ENCODE measurements at places on chromosomes 4 and X. TPM values are rescaled to one million over a fixed set of nuclear protein-coding genes. Genes with fewer than 3 reads are reported as not detected.

DNA sequence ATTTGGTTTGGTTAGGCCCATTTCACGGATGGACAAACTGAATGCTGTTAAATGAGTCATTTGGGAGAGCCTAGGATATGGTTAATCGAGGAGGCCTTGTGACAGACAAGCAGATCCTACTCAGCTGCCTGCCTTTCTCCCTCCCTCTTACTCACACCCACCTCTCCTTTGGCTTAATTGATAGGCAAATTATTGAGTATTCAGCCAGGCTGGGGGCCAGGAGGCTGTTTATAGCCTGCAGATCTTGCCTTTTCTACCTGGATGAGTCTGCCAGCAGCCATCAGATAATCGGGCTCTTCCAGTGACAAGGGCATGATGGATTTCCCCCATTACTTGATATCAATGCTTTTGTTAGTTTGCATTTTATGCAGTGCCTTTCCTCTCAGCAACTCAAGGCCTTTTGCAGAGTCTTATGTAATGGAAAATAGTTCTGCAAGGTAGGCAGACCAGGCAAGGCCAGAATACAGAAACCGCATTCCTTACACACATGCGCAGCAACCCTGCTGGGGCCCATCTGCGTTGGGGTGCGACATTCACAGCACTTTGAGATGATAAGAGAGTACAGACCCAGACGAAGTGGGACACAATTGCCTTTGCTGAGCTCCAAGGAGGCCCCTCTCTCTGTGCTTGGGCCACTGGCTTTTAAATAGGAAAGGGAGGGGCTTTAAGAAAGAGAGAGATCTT, 96.2 kb upstream of the ATP6AP2 start:
- no peak for DNase-seq
- no peak overlapping the region for H3K4me3 ChIP-seq
- H3K27me3 ChIP-seq, result peaks cover 4% of the 10 kb centered on the region
- H3K36me3 ChIP-seq, result no peaks in the 10 kb centered on the region
- no peak overlapping the region for H3K27ac ChIP-seq
- no peaks in the 10 kb centered on the region for H3K4me1 ChIP-seq

GRCh38 chrX:96889726-96890125, 6.0 kb downstream of the RPA4 start:
- no peak for DNase-seq
- no peaks in the 10 kb centered on the region for H3K36me3 ChIP-seq
- H3K4me1 ChIP-seq, result peaks cover 6% of the 10 kb centered on the region
- H3K27ac ChIP-seq, result no peak overlapping the region
- no peaks in the 10 kb centered on the region for H3K27me3 ChIP-seq
- H3K4me3 ChIP-seq, result no peak overlapping the region

The STBD1 gene
- 5.2 TPM for total RNA-seq

DNA sequence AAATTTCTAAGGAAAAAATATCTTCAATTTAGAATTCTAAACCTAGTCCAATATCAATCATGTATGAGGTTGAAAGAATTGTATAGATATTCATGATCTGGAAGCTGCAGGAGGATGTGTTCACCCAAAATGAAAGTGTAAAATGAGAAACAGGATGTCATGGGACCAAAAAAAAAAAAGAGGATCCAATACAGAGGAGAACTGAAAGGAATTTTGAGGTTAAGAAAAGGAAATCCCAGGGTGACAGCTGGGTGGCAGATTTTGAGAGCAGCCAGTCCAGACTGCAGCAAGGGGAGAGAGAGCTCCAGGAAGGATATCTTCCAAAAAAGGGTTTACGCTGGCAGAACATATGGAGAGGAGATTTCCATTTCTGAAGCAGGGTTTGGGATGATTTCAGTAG, 38.9 kb downstream of the TLR10 start:
- no peak overlapping the region for H3K27ac ChIP-seq
- H3K4me3 ChIP-seq, result peak overlapping the region; percentile 40
- H3K4me1 ChIP-seq, result peaks cover 7% of the 10 kb centered on the region
- peaks cover 9% of the 10 kb centered on the region for H3K36me3 ChIP-seq

- H3K27ac ChIP-seq, result peak overlapping the region; percentile 54
- peak; percentile 21 for DNase-seq
- peaks cover 72% of the 10 kb centered on the region for H3K4me1 ChIP-seq
- no peaks in the 10 kb centered on the region for H3K27me3 ChIP-seq
These were observed 25.8 kb upstream of the VEGFC start for GRCh38 chr4:176818531-176818930.

GRCh38 chrX:42732506-42732905, 45.5 kb downstream of the PPP1R2C start:
- no peak for DNase-seq
- peaks cover 3% of the 10 kb centered on the region for H3K27me3 ChIP-seq
- H3K4me1 ChIP-seq, result no peaks in the 10 kb centered on the region
- H3K4me3 ChIP-seq, result no peak overlapping the region
- no peak overlapping the region for H3K27ac ChIP-seq

- H3K4me1 ChIP-seq, result no peaks in the 10 kb centered on the region
- H3K4me3 ChIP-seq, result no peak overlapping the region
- 0 out of 2 replicates have a peak, but pooled peaks cover 2% of the 10 kb centered on the region for H3K27me3 ChIP-seq
- no peaks in the 10 kb centered on the region for H3K36me3 ChIP-seq
These were observed 15.0 kb upstream of the OTUD4 start for GRCh38 chr4:145195167-145195952.

GRCh38 chr4:150619042-150619441, 37.1 kb downstream of the MAB21L2 start:
- no peak for DNase-seq
- H3K4me3 ChIP-seq, result peak overlapping the region; percentile 15
- peaks cover 4% of the 10 kb centered on the region for H3K36me3 ChIP-seq

- no peaks in the 10 kb centered on the region for H3K27me3 ChIP-seq
- no peak overlapping the region for H3K4me3 ChIP-seq
- H3K4me1 ChIP-seq, result no peaks in the 10 kb centered on the region
These were observed 2.4 kb upstream of the CSN3 start for GRCh38 chr4:70239884-70240591.

The RENBP gene
- total RNA-seq, result not detected

- no peak overlapping the region for H3K27ac ChIP-seq
- no peak for DNase-seq
- peaks cover 2% of the 10 kb centered on the region for H3K4me1 ChIP-seq
- no peak overlapping the region for H3K4me3 ChIP-seq
- H3K27me3 ChIP-seq, result no peaks in the 10 kb centered on the region
- H3K36me3 ChIP-seq, result peaks cover 36% of the 10 kb centered on the region
These were observed 53.6 kb downstream of the FIP1L1 start for GRCh38 chr4:53431052-53431451.

- H3K27ac ChIP-seq, result peak overlapping the region; percentile 59
- H3K4me1 ChIP-seq, result peaks cover 42% of the 10 kb centered on the region
These were observed 67.7 kb downstream of the INPP4B start for GRCh38 chr4:142778430-142778829.

The CFI gene
- total RNA-seq, result not detected

The CRMP1 gene
- total RNA-seq, result not detected

DNA sequence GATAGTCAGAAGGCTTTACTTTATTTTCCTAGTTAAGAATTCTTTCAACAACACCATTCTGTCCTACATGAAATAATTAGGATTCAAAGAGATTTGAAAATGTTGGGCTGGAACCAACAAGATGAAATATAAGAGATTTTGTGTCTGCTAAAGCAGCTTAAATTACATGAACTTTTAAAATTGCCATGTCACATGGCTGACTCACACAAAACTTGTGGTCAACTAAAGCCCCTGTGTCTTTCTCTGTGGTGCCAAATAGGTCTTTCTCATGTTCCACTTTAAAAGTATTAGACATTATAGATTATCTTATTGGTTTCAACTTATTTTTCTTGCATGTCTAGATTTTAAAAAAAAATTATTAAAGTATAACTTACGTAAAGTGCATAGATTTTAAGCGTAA, 60.8 kb upstream of the FHL1 start:
- H3K4me1 ChIP-seq, result no peaks in the 10 kb centered on the region
- no peaks in the 10 kb centered on the region for H3K36me3 ChIP-seq
- H3K27ac ChIP-seq, result no peak overlapping the region

DNA sequence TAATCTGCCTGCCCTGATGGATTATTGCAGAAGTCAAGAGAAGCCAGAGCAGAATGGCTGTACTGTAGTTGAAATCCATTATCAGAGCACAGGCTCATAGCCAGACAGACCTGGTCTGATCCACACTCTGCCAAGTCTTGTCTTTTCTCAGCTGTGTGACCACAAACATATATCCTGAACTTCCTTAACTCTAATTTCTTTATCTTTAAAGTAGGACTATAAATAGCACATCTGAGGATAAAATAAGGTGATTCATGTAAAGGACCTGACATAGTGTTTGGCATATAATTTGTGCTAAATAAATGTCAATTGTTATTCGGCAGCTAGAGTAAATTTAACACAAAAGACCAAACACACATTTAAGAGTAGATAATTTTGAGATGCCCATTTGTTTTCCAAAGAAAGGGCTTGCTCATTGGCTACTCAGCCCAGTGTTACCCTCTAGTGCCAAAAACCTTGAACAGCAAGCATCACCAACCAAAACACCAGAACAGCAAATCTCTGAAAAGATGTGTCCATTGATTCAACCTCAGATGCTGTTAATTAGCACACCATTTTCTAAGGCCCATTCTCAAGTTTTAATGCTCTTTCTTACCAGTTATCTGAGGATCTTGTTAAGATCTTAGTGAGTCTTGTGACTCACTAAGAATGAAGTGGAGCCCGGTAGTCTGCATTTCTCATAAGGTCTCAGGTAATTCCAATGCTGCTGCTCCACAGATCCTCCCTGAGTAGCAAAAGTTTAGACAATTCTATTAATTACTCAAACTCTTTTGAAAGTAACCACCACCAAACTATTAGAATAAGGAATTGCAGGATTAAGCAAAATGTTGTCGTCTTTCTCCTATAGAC, 108.8 kb downstream of the HHIP start:
- no peak overlapping the region for H3K4me3 ChIP-seq
- no peak overlapping the region for H3K27ac ChIP-seq
- H3K36me3 ChIP-seq, result no peaks in the 10 kb centered on the region
- peak; percentile 36 for DNase-seq
- H3K27me3 ChIP-seq, result no peaks in the 10 kb centered on the region

DNA sequence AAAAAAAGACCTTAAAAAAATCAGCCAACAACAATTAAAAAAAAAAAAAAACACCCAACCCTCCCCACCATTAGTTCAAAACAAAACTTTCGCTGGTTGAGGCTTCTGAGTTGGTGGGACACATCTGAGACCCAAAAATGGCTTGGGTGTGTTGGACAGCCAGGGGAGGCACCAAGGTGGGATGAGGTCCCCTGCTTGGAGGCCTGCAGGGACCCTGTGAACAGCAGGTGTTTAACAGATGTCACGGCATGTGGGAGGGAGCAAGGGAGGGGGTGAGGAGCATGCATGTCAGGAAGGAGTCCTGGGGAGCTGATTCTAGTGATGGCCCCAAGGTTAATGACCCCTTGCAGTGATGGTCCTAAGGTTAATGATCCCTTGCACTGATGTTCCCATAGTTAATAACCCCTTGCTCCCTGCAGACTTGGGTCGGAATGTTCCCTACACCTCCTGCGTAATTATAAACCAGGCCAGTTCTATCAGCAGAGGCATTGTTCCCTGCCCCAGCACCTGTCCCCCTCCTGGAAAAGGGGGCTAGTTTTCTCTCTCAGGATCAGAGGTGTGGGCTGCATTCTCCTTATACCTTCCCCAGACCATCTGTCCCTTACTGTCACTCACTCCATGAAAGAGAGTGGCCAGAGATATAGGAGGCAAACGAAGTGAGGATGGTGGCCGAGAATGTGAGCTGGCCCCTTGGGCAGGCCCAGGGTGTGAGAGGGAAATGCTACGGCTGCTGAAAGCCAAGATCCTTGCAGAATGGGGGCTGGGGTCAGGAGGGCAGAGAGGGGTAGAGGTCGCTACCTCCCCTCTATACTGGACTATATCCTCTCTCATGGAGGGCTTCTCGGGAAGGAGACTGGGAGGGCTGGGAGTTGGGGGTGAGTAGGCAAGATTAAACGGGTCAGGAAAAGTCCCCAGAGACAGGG, 2.3 kb upstream of the FOXP3 start:
- no peak overlapping the region for H3K27ac ChIP-seq
- DNase-seq, result no peak
- H3K36me3 ChIP-seq, result no peaks in the 10 kb centered on the region

GRCh38 chr4:22196551-22196950, 248.0 kb upstream of the KCNIP4 start:
- no peak overlapping the region for H3K4me3 ChIP-seq
- H3K4me1 ChIP-seq, result no peaks in the 10 kb centered on the region
- no peak for DNase-seq
- no peaks in the 10 kb centered on the region for H3K27me3 ChIP-seq
- no peak overlapping the region for H3K27ac ChIP-seq

- peaks cover 11% of the 10 kb centered on the region for H3K36me3 ChIP-seq
- no peaks in the 10 kb centered on the region for H3K27me3 ChIP-seq
- DNase-seq, result no peak
- peak overlapping the region; percentile 61 for H3K4me3 ChIP-seq
- peak overlapping the region; percentile 92 for H3K27ac ChIP-seq
These were observed 11.9 kb downstream of the STARD8 start for GRCh38 chrX:68659385-68659784.

- H3K4me1 ChIP-seq, result peaks cover 24% of the 10 kb centered on the region
- H3K27ac ChIP-seq, result no peak overlapping the region
- H3K36me3 ChIP-seq, result peaks cover 4% of the 10 kb centered on the region
- H3K27me3 ChIP-seq, result no peaks in the 10 kb centered on the region
These were observed 32.0 kb upstream of the STS start for GRCh38 chrX:7115557-7115956.

The HSFX3 gene
- total RNA-seq, result not detected

DNA sequence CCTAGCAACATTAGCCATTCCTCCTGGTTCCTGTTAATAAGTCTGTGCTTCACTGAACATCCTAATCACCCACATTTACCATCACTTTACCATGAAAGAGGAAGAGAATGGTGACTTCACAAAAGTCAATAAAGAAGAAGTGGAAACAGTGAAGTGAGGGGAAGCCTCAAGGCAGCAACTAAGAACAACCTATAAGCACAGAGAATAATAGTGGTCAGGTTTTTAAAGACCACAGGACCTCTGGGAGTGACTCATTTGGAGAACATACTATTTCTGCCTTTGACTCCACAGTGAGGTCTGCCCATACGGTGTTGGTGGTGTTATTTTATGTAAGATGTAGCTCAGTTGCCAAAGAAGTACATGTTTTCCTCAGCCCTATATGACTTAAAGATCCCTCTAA, 86.0 kb upstream of the TET2 start:
- DNase-seq, result no peak
- peaks cover 13% of the 10 kb centered on the region for H3K4me1 ChIP-seq
- no peaks in the 10 kb centered on the region for H3K36me3 ChIP-seq
- H3K27me3 ChIP-seq, result peaks cover 1% of the 10 kb centered on the region
- H3K4me3 ChIP-seq, result no peak overlapping the region

DNA sequence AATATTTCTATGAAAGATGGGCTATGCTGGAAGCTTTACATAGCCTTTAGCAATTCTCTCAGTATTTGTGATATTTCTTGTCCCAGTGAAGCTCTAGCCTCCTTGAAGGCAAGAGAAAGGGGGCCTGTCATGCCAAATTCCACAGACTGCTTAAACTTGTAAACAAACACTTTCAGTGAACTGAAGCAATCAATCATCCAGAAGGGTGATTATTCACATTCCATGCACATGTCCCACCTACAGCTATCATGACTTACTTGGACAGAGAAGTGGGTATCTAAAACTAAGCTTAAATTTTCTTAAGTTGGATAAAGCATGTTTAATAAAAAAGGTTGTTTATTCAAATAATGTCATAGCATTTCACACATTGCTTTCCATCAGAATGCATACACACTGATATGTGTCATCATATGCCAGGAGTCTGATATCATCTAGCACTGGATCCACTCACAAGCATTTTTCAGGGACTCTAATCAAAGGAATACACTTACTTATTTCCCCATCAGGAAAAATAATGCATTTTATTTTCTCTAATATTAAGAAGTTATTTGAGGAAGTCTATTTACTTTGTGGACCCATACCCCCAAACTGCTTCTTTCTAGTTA, 1.2 kb upstream of the FSTL5 start:
- H3K27me3 ChIP-seq, result no peaks in the 10 kb centered on the region
- no peak overlapping the region for H3K4me3 ChIP-seq
- no peaks in the 10 kb centered on the region for H3K36me3 ChIP-seq
- DNase-seq, result no peak
